Stimulated activated CD8-positive, alpha-beta memory T cell treated with anti-CD3 and anti-CD28 coated beads, Interleukin-15, amount 100 ng/mL, for 4 hours (primary cell): ENCODE measurements at places on chromosomes 7 and 10.
A peak's percentile ranks its signal among the peaks of the same experiment; 100 is the strongest.

- no peak for DNase-seq
Measured at GRCh38 chr7:24902276-24902675, 77.7 kb downstream of the OSBPL3 start.

DNA sequence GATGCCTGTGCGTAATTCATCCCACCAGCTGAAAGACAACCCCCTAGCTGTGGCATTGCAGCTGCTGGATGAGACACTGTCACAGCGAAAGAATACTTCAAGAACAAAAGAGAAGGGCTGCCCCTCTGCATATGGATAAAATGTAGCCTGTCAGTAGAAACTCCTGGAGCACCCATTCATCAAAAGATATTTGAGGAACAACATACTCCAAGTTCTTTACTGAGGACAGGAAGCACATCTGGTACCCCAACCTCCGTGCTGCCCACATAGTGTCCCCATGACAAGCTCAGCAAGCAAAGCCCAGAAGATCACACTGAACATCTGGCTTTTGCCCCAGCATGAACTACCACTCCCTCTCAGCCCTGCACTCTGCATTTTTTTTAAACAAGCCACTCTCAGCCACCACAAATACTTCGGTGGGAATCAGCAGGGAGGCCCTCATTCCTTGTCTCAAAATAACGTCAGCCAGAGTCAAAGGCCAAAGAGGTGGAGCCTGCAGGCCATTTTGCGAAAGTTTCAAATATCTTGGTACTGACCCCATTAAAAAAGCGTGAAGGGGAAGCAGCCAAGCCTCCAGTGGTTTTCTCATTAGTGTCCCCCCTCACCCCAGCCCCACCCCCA lies 1.7 kb downstream of the CREB3L2 start:
- DNase-seq, result no peak

GRCh38 chr7:46109437-46109836 lies 188.4 kb upstream of the IGFBP3 start:
- DNase-seq, result no peak

GRCh38 chr10:77401683-77402082 lies 235.9 kb downstream of the KCNMA1 start:
- no peak for DNase-seq

GRCh38 chr7:55070271-55070743 lies 51.5 kb downstream of the EGFR start:
- no peak for DNase-seq

DNA sequence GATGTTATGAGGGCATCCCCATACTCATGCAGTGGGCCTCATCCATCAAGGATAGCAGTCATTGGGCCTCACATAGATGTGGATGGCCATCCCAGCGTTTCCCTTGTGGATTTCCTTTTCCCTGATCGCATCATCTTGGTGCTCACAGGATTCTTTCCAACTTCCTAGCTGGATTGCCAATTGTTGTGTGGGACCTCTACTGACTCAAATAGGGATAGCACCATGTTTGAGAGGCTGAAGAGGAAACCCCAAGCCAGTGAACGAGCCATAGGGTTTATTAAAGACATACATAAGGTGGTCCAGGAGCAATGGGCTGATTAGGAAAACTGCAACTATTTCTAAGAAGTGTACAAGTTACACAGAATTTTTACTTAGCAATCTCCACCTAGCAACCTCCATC lies 21.8 kb downstream of the ASZ1 start:
- DNase-seq, result no peak

DNA sequence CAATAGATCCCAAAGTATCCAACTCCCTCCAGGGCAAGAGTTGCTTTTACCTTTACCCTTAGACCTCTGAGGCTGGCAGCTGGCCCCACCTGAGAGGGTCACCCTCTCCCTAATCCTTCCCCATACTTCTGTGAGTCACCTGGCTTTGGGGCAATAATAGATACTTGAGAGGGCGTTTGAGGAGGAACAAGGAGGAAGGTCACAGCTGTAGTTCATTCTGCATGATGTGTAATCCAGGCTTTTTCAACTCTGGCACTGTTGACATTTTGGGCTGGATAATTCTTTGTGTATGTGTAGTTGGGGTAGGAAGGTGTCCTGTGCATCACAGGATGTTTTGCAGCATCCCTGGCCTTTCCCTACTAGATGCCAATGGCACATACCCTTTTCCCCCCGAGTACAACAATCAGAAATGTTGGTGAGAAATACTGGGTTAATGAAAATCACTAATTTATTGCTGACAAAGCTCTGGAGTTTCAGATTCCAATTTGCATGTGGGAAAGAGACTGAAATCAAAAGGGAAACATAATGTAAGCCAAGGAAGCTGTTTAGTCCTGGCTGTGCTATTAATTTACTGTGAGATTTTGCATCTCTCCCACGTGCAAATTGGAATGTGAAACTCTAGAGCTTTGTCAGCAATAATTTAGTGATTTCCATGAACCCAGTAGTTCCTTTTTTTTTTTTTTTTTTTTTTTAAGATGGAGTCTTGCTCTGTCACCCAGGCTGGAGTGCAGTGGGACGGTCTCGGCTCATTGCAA lies 3.6 kb downstream of the BLVRA start:
- DNase-seq, result no peak

- DNase-seq, result no peak
Measured at GRCh38 chr10:47030191-47030703, 119.0 kb downstream of the PTPN20 start.

DNA sequence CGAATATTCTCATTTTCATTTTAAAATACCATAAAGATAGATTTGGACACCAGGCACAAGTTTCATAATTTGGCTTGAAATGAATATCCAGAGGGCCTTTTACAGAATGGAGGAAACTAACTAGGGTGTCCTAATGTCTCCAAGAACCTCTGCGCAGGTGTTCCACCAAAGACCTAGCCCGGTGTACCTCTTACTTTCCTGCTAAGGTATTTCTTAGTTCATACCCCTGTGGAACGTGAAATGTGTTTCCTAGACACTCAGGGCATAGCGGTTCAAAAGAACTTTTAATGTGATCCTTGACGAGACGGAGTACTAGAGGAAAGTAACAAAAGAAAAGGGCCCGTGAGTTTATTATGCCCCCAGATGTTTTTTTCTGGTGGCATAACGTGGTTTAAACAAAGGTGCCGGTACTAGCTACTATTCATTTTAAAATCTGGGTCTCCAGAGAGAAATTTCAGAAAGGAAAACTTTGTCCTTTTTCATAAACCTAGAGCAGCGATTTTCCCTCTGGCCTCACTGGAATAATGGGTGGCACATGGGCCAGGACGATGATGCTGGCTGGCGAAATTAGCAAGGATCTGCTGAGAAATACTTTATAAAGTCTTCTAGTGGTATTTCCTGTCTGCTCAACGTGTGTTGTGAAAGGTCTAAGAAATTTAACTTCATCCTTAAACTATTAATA lies 1.4 kb downstream of the APBB1IP start:
- no peak for DNase-seq

DNA sequence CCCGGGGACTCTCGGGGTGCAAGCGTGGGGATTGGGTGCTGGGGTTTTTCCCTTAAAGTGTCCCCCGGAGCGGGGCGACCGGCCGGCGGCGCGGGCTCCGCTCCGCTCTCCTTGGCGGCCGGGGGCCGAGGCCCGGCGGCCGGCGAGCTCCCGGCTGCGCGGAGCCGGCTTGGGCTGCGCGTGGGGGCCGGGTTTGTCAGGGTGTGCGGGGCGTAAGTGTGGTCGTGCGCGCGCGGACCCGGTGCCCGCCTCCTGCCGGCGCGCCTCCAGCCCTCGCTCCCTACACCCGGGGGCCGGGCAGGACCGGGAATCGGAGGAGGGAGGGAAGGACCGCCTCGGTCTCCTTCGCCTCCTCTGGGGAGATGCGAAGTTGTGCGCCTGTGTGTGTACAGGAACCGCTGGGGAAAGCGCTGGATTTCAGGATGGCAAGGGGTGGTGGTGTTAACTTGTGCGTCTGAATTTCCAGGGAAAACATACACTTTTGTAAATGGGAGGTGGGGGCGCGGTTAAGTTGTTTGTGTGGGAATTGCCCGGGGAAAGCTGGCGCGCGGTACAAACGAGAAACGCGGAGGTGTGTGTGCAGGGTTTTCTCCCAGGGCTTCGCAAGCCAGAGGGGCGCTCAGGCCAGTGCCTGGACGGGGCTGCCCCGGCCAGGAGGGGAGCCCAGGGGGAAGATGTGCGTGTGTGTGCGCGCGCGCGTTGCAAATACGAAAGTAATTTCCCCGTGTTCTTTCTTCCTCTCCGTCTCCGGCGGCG lies 737 bp downstream of the ZMIZ1 start:
- peak; percentile 32 for DNase-seq

DNA sequence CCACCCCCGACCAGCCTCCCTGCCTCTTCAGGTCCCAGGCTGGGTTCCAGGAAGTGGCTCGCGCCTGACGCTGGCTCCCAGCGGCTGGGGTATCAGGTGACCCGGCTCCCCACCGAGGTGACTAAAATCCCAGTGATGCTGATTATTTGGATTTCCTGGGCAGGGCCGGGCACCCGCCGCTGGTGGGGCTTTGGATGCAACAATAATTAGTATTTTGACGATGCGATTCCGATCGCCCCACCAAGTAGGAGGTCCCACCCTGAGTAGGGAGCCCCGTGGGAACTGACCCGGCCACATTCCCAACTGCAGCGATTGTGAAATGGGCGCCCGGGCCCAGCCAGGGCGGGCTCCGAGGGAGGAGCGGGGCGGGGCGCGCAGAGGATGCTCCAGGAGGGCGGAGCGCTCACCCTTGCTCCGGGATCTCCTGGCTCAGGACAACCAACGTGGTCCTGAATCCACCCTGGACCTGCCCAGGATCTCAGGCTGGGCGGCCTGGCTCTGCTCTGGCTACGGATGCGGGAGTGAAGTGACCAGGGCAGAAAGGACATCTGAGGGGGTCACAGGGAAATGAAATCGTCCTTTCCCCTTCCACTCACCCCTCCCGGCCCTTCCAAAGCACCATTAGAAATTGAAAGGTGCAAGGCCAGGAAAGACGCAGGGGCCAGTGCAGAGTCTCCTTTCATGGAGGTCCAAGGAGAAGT lies 32.6 kb downstream of the DUSP5 start:
- DNase-seq, result no peak

GRCh38 chr10:58741673-58742072 lies 229.0 kb downstream of the BICC1 start:
- no peak for DNase-seq

DNA sequence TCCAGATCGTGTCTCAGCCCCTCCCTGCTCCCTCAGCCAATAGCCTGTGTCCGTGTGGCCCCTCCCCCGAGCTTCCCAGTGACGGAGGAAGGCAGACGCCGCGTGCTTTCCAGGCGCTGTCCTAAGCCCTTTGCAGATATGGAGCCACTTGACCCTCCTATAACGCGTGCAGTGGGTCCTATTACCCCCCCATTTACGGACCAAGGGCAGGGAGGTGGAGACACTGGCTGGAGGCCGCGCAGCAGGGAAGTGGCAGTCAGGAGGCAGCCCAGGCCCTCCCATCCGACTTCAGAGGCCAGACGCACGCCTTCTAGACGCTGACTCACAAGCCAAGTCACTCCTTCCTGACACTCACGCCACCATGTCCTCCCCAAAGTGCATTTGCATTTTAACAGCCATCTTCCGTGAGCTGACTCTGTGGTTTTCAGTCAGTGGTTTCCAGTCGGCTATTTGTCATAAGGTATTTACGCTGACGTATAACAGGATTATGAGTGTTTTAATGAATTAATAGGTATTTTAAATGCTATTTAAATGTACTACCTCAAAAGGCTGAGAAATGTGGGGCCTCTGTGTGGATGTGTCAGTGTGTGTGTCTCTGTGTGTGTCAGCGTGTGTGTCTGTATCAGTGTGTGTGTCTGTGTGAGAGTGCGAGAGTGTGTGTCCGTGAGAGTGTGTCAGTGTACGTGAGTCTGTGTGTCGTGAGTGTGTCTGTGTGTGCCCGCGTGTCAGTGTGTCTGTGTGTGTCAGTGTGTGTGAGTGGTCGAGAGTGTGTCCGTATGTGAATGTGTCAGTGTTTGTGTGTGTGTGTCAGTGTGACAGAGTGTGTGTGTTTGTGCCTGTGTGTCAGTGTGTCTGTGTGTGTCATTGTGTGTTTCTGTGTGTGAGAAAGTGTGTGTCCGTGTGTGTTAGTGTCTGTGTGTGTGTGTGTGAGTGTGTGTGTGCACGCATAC lies 92.0 kb upstream of the INSIG1 start:
- DNase-seq, result peak; percentile 91

DNA sequence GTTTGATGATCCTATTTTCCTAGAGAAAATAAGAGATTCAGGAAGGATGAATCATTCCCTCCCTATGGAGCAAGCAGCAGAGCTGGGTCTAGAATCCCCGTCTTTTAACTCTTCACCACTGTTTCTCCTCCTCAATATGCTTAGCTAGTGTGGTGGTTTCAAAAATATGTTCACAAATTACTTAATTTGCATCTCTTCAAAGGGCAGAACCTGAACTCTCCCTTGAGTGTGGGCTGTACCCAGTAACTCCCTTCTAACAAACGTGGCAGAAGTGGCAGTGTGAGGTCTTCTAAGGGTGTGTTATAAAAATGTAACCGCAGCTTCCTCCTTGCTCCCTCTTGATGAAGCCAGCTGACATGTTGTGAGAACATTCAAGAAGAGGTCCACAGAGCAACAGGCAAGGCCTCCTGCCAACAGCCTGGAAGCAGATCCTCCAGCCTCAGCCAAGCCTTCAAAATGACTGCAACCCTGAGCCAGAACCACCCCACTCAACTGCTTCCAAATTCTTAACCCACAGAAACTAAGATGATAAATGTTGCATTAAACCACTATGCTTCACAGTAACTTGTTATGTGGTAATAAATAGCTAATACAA lies 36.6 kb downstream of the SRPK2 start:
- peak; percentile 41 for DNase-seq

GRCh38 chr10:106960812-106961211 lies 203.7 kb downstream of the SORCS1 start:
- DNase-seq, result no peak
